ENCODE measurements at places on chromosomes 1 and 21. TPM values are rescaled to one million over a fixed set of nuclear protein-coding genes. Genes with fewer than 3 reads are reported as not detected.

FAM167B gene
- total RNA-seq = 4.2 TPM

OR6N1 gene
- not detected for total RNA-seq

AHCTF1 gene
- 24.5 TPM for total RNA-seq

SV2A gene
- total RNA-seq = 0.89 TPM

DSCAM gene
- total RNA-seq = not detected

- H3K27me3 ChIP-seq = no peaks in the 10 kb centered on the region
- no peaks in the 10 kb centered on the region for H3K4me1 ChIP-seq
- H3K4me3 ChIP-seq = no peak overlapping the region
- DNase-seq = no peak
Observed at GRCh38 chr1:41675401-41675800, 190.9 kb upstream of the EDN2 start.

DNA sequence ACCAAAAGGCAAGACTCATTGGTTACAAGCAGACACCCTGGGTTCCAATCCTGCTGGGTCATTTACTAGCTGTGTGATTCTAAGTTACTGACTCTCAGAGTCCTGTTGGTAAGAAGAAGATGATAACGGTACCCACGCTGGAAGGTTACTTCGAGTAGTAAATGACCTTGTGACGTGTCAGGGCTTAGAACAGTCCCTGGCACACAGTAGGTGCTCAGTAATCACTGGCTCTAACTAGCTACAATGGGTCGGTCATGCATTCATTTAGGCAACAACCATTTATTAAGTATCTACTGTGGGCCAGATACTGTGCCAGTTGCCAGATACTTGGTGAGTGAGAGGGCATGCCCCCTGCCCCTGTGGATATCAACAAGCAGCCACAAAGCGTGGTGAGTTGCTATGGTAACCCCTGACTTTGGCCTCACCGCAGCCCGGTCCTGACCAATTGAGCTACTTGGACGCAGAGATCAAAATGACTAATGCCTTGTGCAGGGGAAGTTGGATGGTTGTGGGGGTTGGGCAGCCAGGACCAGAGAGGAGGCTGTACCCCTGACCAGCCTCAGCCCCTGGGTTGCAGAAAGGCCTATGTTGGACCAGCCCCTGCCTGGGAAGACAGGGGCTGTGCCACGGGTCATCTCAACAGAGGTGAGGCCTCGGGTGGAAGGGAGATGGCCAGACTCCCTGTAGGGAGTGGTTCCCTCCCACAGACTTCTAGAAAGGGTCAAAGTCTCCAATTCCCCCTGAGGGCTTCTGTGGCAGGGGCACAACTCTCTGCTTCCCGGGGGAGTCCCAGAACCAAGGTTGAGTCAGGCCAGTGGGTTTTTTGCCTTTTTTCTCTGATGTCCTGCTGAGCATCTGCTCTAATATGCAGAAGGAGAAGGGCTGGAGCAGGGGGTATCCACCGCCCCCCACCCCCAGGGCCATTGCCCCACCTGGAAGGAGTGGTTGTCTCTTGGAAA lies 16.0 kb downstream of the DHRS3 start:
- H3K27ac ChIP-seq = no peak overlapping the region
- H3K27me3 ChIP-seq = no peaks in the 10 kb centered on the region
- peaks cover 31% of the 10 kb centered on the region for H3K4me1 ChIP-seq
- no peak overlapping the region for H3K4me3 ChIP-seq

DNA sequence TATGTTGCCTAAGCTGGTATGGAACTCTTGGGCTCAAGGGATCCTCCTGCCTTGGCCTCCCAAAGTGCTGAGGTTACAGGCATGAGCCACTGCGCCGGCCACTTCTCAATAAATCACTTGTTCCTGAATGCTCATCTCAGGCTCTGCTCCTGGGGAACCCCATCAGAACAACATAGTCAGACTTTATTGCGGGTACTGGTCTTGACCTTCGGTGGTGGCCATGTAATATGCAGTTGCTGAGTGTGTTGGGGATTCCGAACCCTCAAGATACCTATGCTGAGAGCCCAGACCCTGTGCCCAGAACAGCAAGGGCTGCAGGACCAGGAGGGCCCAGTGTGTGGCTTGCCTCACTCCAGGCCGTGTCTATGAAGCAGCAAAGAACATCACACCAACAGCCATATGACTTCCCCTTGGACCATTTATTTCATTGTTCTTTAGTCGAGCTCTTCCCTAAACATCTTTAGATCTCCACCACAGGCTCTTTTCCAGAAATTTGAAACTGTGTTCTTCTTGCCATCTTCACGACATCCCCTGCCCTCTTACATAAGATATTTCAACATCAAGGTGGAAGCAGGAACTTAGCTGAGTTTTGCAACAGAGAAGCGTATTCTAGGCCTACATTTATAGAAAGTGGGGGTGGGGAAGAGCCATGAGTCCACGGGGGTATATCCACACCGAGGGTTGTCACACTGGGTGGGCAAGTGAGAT lies 12.7 kb upstream of the SDHB start:
- DNase-seq = no peak

DNA sequence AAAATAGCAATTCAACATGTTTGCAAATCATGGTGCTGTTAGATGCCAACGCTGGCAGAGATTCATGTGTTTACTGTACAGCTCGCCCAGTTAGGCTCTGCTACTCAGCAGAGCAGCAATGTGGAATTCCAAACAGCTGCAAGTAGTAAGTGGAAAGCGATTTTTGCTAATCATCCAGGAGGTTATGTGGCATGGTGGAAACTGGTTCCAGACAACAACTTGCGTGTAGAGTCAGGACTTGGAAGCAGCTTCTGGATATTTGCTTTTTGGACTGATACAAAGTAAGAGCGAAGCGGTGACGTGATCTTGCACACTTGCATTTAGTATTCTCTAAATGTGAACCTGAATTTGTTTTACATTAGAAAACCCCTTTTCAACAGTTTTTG lies 27.1 kb upstream of the HHAT start:
- no peaks in the 10 kb centered on the region for H3K27me3 ChIP-seq
- H3K4me3 ChIP-seq = no peak overlapping the region
- H3K4me1 ChIP-seq = no peaks in the 10 kb centered on the region
- H3K27ac ChIP-seq = no peak overlapping the region
- no peaks in the 10 kb centered on the region for H3K36me3 ChIP-seq
- DNase-seq = no peak

DNA sequence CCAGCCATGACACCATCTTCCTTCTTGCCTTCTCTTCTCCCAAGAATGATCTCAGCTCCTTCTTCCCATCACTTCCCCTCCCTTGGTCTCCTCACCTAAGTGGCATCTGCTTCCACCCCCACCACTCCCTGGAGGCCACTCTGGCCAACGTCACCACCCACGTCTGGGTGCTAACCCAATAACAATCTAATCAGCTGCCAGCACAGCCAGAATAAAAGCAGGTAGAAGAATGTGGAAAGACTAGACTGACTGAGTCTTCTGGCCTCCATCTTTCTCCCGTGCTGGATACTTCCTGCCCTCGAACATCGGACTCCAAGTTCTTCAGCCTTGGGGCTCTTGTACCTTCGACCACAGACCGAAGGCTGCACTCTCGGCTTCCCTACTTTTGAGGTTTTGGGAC lies 245.3 kb upstream of the CSF3R start:
- no peak for DNase-seq
- no peak overlapping the region for H3K4me3 ChIP-seq
- H3K4me1 ChIP-seq = no peaks in the 10 kb centered on the region
- no peak overlapping the region for H3K27ac ChIP-seq

DNA sequence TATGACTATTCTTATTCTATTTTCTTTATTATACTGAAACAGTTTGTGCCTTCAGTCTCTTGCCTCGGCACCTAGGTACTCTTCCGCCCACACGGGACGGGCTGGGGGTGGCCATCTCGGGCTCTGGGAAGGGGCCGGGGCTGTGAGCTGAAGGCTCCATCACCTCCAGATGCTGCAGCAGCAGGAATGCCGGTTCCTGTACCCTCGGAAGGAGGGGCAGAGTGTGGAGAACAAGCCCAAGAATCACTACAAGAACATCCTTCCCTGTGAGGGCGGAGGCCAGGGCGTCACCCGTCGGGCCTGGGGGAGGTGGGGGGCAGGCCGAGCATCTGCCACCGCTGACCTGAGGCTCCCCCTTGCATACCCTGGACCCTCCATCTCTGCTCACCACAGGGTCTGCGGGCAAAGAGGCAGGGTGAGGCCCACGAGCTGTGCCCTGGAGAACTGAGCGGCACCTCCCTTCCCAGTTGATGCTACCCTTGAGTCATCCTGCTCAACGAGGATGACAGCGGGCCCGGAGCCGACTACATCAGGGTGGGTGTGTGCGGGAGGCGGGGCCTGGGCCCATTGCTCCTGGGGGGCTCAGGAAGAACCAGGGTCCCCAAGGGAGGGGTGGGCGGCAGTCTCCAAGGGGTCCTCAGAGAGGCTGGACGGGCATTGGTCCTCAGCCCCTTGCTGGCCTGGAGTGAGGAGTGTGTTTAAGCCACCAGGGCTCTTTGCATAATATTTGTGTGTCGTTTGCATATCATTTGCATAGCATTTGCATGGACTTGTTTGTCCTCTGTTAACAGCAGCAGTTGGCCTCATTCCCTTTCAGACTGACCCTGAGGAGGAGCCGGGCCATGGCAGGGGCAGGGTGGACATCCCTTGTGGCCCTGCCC lies 7.5 kb downstream of the RNF223 start:
- no peak overlapping the region for H3K4me3 ChIP-seq
- no peak for DNase-seq
- no peak overlapping the region for H3K27ac ChIP-seq
- peaks cover 18% of the 10 kb centered on the region for H3K27me3 ChIP-seq

DNA sequence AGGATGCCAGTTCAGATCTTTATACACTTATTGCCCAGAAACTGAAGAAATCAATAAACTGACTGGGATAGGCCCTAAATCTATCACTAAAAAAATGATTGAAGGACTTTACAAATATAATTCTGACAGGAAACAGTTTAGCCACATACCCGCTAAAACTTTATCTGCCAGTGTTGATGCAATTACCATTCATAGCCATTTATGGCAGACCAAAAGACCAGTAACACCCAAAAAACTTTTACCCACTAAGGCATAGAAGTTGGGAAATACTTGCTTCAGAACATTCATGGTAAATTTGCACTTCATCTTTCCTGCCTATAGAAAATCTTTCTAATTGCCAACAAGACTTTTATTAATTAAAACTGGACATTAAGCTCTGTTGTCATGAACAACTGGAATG lies 15.0 kb upstream of the GPR25 start:
- H3K4me1 ChIP-seq = no peaks in the 10 kb centered on the region
- no peak for DNase-seq
- no peak overlapping the region for H3K27ac ChIP-seq
- H3K36me3 ChIP-seq = no peaks in the 10 kb centered on the region

DNA sequence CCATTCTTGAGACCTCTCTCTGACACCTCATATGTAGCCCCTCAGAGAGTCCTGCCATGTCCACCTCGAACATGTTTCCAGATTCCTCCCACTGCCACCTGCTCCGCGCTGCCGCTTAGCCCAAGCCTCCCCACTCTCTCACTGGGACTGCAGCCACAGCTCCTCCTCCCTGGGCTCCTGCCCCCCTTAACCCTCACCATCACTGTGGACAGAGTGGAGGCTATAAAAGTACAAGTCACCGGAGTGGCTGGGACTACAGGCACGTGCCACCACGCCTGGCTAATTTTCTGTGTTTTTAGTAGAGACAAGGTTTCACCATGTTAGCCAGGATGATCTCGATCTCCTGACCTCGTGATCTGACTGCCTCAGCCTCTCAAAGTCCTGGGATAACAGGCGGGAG lies 77.0 kb downstream of the VWA5B1 start:
- peaks cover 34% of the 10 kb centered on the region for H3K27me3 ChIP-seq
- no peak overlapping the region for H3K4me3 ChIP-seq
- peaks cover 7% of the 10 kb centered on the region for H3K4me1 ChIP-seq
- H3K36me3 ChIP-seq = no peaks in the 10 kb centered on the region

All from colonic mucosa (tissue), 4 donors.